ENCODE measurements at places on chromosomes 1 and 21.

GRCh38 chr1:231690059-231690458 lies 63.5 kb downstream of the DISC1 start:
- DNase-seq, result no peak

- DNase-seq, result no peak
Measured at GRCh38 chr1:22088331-22088730, 35.8 kb downstream of the CDC42 start.

GRCh38 chr1:63698001-63698838 lies 75.6 kb upstream of the ROR1 start:
- no peak for DNase-seq

DNA sequence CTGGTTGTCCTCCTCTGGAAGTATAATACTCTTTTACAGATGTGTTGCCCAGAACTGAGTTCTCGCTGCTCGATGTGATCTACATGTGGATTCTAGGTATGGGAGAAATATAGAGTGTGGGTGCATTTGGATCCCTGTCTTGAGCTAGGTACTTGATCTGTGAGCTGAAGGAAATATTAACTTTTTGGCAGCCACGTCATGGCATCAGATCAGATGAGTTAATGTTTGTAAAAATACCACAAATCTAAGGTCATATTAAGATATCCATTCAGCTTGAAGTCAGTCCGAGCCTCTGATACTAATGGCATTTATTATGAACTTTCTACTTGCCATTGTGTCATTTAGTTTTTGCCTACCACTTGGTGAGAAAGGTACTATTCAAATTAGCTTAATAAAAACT lies 24.6 kb downstream of the MAPKAPK2 start:
- no peak for DNase-seq

DNA sequence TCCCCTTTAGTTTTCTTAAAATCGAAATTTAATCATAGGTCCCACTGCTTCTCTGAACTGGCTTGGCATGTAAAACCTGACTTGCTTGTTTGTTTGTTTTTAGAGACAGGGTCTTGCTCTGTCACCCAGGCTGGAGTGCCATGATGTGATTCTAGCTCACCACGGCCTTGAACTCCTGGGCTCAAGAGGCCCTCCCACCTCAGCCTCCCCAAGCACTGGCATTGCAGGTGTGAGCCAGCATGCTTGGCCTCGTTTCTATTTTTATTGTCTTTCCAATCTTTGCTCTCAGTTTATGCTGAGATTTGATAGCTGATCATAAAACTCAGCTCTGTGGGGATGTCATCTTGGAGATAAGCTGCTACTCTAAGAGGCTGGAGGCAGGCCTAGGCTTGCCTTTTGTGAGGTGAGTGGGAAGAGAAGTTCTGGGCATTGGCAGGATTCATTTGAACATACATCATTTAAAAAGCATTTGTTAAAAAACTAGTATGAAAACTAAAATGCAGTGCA lies 51.5 kb upstream of the GCLM start:
- no peak for DNase-seq

GRCh38 chr1:37560401-37561132 lies 3.8 kb downstream of the DNALI1 start:
- DNase-seq, result no peak

- DNase-seq, result no peak
Measured at GRCh38 chr1:181097242-181097641, 8.7 kb downstream of the IER5 start.

- DNase-seq, result no peak
Measured at GRCh38 chr1:245592189-245592460, 437.3 kb downstream of the KIF26B start.

DNA sequence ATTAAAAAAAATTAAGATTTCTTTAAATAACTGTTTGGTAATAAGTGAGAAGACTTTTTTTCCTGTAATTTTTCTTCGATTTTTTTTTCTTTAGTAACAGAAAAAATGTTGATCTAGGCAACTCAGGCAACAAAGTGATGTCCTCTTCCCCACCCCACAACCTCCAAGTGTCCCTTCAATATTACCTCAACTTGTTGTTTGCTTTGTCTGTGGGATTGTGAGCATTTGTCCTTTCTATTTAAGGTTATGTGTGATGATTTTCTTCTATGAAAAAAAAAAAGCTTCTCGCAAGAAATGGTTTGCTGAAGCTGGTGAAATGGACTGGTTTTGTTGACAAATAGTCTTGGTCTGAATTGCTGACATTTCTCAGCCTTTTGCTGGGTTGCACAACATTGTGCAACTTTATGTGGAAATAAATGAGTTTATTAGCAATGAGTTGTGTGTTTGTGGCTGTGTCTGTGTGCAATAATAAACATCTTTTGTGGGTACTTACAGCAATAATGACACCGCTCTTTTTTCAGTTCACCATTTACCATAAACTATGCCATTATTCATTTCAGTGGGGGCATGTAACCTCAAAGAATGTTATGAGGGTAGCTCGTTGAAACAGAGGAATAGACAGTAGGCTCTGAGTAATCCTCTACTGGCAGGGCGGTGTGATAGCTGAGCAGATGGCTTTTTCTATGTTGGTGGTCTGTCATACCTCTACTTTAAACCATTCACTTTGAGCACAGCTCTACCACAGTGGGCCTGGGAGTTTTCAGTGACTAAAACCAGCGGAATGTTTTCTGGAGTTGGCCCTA lies 218.4 kb downstream of the HLX start:
- no peak for DNase-seq

DNA sequence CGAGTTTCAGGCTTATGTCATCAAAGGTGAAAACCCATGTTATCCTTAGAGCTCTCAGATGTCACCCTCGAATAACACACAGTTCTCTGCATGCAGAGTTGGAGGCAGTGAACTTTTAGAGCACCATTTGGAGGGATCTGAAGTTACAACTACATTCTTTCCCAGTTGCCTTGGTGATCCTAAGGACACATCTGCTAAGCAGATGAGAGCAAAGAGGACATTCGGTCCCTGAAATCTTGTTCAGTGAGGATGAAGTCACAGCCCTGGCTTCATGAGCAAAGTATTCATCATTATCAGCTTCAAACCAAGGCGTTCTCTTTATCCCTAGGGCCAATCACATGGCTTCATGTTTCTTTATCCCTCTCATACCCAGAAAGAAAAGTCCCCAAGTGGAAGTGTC lies 23.1 kb upstream of the MCOLN2 start:
- DNase-seq, result no peak

DNA sequence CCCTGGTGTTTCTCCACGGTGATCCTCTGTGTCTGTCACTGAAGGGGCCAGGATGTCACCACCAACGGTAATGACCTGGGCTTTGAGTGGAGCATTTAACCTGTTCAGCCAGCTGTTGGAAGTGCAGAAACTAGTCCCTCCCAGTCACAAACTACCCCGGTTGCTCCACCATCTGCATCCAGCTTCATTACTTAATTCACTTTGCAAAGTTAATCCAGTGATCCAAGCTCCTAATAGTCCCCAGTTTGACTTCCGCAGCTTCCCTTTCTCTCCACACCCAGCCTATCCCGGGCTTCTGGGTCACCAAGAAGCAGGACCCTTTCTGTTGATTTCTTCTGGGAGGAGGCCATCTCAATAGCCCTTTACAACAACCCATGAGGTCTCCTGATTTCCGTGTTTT lies 63.5 kb downstream of the MDM4 start:
- no peak for DNase-seq

GRCh38 chr1:6858596-6858995 lies 73.3 kb downstream of the CAMTA1 start:
- no peak for DNase-seq

DNA sequence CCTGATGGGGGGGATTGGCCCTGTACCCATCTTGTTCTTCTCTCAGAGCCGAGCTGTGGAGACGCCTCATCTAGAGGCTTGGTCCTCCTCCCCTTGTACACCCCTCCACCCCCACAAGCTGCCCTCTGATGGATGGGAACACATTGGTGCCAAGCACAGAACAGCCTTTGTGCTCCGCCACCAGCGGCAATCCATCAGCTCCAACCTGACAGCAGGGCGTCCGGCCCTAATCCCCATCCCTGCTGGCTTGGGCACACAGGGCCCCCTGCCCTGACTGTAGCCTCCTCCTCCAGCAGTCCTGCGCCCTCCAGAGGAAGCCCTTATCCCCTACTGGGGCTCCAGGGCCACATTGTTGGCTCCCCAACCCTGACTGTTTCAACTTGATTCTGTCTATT lies 3.8 kb upstream of the MYOG start:
- DNase-seq, result no peak

DNA sequence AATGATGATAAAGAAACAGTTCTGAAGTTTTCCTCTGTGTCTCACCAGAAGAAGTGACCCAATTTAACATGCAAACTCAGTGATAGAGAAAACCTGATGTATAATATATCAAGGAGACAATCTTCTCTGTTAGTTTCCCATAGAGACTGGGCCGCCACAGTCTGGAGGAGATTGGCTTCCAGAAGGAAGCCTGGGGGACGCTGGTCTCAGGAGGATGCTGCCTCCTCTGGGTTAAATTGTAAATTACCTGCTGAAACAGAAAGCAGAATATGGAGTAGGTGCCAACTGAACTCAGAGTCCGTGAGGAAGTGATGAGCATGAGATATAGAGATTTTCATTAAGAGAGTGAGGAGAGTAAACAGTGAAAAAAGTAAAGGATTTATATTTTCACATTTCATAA lies 15.8 kb downstream of the OR14I1 start:
- DNase-seq, result peak; percentile 31

GRCh38 chr1:43346636-43347035 lies 9.0 kb downstream of the MPL start:
- no peak for DNase-seq

GRCh38 chr1:230283678-230284077 lies 142.5 kb downstream of the PGBD5 start:
- DNase-seq, result no peak

DNA sequence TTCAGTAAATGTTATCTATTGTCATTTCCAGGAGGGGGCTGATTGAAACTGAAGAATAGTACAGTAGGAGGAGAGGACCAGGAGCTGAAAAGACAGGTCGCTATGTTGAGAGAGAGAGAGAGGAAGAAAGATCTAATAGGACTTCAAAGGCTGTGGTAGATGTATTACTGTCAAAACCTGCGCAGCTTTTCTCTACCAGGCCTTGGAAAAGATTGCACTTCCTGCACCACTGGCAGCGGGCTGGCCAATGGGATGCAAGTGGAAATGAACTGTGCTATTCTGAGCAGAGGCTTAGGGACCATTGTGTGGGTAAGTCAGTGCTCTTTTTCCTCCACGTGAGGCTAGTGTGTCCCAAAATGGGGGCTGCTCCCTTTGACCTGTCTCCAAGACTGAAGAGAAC lies 47.1 kb downstream of the MDM4 start:
- DNase-seq, result no peak

DNA sequence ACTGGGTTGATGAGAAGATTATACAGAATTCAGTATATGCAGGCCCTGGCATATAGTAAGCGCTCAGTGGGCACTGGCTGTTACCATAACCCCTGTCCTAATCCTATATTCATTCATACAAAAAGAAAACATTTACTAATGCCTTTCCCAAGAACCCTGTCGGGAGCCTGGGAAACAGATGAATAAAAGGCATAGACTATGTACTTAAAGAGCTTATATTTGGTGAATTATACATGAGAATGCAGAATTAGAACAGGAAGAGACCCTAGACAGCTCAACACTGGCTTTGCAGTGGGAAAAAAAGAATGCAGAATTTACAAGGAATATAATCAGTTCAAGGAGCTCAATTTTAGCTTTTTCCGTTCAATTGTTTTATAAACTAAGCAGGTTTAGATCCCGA lies 10.9 kb downstream of the AK2 start:
- no peak for DNase-seq

DNA sequence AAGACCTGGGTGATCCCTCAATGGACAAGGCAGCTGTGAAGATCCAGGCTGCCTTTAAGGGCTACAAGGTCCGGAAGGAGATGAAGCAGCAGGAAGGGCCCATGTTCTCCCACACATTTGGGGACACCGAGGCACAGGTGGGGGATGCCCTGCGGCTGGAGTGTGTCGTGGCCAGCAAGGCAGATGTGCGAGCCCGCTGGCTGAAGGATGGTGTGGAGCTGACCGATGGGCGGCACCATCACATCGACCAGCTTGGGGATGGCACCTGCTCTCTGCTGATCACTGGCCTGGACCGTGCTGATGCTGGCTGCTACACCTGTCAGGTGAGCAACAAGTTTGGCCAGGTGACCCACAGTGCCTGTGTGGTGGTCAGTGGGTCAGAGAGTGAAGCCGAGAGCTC lies 85.2 kb downstream of the TRIM11 start:
- DNase-seq, result no peak

DNA sequence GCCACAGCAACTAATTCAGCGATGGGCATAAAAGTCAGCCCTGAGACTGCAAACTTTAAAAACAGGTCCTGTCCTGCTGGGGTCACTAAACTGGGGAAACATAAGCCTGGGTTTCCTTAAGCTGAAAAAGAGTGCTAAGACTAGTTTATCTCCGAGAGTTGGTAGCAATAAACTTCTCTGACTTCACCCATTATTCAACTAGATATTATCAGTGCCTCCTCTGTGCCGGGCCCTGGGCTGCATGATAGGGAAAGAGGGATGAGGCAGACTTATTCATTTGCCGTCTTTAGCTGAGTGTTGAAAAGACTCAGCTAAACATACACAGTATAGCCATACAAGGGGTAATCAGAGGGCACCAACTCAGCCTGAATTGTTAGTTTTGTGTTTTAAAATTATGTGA lies 33.0 kb downstream of the AK2 start:
- DNase-seq, result no peak

DNA sequence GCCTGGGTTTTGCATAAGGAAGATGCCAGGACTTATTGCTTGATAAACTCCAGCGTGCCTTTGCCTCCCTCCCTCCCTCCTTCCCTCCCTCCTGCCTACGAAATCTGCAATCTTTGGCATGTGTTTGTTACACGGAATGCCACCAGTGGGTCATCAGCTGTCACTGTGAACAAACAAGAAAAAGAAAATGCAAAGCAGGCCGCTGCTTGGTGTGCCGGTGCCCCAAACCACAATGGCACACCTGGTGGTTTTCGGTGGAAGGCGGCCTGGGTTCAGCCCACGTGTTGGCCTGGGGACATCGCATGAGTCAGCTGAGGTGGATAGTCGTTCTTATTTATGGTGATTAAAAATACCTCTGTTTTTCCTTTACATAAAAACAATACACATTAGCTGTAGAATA lies 16.3 kb upstream of the IFNLR1 start:
- DNase-seq, result no peak

DNA sequence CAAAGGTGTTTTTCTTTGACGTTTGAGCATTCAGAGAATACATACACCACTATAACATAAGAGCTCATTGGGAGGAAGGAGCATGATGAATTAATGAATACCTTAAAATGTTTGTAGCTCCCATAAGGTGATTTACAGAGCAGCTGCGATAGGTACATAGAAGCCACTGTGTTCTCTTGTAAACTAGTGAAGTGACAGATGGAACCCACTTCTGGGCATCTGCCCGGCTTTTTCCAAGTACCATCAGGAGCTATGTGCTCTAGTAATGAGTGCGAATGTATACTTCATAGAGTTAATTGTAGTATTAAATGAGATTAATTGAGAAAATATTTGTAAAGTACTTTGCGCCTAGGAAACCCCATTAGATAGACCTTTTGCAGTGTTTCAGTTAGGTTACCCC lies 48.4 kb downstream of the HENMT1 start:
- no peak for DNase-seq
